NCI-H1092 (cell line): ENCODE measurements at places on chromosomes 11 and 22.

DNA sequence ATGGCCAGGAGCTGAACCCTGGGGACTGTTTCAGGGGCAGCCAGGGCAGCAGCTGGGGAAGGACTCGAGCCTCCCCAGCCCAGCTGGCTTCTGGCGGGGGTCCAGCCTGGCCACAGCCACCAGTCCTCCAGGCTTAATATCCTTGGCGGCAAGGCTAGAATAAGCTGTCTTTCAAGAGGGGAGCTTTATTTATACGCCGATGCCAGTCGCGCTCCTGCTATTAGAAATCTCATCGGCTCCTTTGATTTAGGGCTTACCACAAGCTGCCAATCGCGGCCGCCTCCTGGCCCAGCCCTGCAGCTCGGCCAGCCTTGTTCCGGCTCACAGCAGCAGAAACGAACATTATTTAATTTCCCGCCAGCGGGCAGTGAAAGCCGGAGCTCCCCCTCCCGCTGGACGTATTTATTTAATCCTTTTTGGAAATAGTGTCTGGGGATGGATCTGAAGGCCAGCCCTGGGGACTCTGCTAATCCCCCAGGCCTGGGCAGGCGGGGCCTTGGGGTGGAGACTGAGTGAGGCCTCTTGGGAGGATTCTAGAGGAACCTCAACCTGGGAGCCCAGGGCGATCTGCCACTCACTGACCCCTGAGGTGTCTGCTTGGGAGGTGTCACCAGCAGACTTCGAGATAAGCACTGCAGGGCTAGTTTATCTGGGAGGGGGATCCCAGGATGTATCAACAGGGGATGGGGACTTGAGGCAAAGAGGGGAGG lies 363.1 kb downstream of the MN1 start:
- DNase-seq: peak; percentile 16

GRCh38 chr11:10676919-10677318 lies 16.6 kb downstream of the IRAG1 start:
- DNase-seq: no peak

- no peak for DNase-seq
Measured at GRCh38 chr11:65307298-65308229, 7.1 kb upstream of the CDC42EP2 start.

- DNase-seq: peak; percentile 93
Measured at GRCh38 chr11:116515664-116516184, 257.1 kb downstream of the BUD13 start.

DNA sequence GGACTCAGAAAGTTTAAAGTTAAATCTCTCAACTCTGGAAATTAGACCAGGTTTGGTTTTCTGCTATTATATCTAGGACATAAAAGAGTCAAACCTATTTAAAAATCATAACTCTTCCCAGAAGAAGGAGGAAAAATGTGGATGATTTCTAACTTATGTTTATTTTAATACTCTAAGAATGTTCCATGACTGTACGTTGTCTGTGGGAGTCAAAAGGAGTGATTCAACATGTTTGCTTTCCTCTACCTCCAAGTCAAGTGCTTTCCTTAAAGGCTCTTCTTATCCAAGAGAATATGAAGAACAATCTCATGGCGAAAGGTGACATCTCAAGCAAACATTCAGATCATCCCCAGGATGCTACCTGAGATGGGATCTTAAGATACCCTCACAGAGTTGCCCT lies 21.6 kb downstream of the OR51E1 start:
- no peak for DNase-seq

DNA sequence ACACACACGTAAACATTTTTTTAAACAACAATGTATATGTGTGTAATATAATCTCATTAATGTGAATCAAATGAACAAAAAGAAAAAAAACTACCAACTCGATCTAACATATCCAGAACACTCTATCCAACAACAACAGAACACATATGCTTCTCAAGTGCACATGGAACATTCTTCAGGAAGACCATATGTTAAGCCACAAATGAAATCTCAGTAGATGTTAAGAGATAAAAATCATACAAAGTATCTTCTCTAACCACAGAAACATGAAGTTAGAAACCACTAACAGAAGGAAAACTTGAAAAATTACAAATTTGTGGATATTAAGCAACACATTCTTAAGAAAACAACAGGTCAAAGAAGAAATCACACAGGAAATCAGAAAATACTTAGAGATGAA lies 25.5 kb upstream of the TMEM45B start:
- no peak for DNase-seq

DNA sequence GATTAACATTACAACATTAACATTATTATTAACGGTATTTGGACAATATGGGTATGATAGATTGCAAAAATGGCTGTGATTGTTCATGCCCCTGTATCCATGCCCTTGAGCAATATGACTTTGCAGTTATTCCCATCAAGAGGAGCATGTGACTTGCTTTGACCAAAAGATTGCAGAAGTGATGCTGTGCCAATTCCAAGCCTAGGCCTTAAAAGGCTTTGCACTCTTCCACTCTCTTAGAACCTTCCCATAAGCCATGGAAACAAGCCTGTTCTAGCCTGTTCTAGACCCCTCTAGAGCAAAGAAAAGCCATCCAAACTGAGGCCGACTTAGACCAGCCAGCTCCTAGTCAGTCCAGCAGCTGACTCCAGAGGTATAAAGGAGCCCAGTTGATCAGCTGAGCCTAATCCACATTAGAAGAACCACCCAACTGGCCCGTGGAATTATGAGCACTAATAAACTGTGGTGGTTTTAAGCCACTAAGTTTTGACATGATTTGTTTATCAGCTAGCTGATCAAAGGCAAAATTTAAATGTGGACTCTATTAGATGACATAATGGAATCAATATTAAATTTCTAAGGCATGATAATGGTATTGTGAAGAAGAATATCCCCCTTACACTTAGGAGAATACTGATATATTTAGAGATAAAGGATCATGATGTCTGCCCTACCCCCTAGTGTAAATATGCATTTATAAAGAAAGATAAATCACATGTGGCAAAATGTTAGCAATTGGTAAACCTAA lies 28.6 kb downstream of the RAB30 start:
- DNase-seq: no peak

DNA sequence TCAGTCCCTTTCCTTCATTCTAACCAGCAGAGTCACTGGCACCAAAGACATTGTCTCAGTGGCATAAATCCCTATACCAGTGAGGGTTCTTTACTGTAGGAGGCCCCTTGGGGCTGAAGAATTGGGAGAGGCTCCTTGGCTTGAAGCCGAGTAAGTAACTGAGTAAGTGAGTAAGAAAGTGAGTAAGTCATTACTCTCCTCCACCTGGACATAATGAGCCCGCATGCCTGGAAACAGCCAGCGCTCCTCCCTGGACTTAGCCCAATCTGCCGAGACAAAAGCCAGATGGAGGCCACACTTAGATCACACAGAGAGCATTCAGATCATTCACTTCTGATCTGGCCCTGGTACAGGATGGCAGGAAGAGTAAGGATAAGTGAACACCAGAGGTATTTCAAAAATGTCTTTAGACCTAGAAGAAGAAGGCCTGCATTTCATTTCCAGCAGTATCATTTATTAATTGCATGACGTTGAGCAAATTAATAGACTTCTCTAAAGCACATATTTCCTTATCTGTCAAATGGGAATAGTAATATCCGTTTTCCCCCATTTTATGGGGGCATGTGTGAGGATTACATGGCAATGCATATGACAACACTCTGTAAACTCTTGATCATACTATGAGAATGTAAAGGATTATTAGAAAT lies 8.2 kb upstream of the MICAL3 start:
- DNase-seq: no peak

DNA sequence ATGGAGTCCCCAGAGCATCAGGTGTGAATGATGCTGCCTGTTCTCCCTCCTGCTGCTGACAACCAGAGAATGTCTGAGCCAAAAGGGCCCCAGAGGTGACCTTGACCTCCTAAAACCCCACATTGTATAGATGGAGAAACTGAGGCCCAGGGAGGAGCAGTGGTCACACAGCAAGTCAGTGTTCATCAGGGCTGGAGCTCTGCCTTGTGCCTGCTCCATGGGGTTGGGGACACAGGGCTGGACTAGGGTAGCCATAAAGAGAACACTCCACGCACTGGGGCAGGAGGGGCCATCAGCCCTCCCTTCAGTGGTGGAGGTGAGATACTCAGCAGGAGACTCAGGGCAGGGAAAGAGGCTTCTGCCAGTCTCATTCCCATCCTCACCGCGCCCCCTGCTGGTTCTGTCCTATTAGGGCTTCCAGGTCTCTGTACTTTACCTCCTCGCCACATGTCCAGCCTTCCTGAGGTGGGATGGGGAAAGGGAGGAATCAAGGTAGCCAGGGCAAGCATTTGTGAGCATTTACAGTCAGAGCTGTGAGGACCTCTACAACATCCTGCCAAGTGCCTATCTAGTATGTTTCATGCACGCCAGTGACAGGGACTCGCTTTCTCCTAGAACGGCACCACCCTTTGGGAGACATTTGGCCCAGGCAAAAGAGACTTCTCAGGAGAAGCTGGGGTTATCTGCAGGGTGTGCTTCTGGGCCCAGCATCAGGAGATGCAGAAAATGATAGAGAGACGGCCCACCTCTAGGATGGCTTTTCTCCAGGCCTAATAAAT lies 43.2 kb downstream of the NEU3 start:
- DNase-seq: peak; percentile 55

DNA sequence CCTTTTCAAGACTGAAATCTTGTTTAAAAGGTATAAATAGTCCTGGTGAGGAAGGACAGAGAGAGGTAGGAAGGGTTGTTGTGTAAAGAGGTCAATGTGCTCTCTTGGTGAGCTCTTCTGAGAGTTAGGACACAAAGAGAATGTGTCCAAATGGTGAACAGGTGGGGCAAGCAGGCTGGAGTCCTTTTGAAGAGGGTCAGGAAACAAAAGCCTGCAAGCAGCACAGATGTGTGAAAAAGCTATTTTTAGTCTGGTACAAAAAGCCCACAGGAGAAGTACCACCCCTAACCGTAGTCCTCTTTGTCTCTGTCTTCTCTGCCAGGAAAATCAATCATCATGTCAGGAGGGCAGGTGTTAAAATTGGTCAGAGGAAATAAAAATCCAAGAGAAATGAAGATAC lies 54.4 kb upstream of the SYN3 start:
- DNase-seq: peak; percentile 79

DNA sequence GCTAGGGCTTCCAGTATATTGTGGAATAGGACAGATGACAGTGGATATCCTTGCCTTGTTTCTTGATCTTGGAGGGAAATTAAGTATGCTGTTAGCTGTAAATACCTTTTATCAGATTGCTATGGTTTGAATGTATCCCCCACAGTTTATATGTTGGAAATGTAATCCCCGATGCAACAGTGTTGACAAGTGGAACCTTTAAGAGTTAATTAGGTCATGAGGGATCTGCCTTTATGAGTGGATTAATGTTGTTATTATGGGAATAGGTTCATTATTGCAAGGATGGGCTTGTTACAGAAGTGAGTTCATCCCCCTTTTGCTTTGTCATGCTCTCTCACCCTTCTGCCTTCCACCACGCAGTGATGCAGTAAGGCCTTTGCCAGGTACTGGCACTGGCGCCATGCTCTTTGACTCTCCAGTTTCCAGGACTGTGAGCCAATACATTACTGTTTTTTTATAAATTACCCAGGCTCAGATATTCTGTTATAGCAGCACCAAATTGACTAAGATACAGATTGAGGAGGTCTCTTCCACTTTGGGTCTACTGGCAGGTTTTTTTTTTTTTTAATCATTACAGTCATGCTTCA lies 16.4 kb downstream of the CABIN1 start:
- DNase-seq: no peak

GRCh38 chr22:24445481-24446259 lies 18.3 kb downstream of the ADORA2A start:
- DNase-seq: no peak
